ENCODE measurements at places on chromosomes 3 and 15.

DNA sequence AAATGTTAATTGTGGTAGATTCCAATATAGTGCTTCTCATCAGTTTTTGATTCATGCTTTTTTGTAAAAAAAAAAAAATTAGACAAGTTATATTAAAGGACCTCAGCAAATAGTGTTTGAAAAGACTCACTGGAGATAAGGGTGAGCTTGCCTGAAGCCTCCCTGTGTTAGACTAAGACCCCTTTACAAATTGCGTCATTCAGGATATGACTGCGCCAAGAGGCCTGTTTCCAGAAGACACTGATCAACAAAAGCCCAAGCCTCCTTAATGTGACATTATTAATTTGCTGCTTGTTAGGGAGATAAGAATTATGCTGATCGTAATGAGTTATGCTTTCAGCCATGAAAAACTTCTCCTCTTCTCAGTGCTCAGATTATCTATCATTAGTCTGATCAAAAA is 13.0 kb upstream of the DNAJC13 start:
- no peak for DNase-seq

- DNase-seq, result peak; percentile 78
These were observed 768 bp upstream of the SEMA5B start for GRCh38 chr3:123028233-123028828.

- no peak for DNase-seq
These were observed 22.4 kb upstream of the TGFBR2 start for GRCh38 chr3:30583973-30584372.

DNA sequence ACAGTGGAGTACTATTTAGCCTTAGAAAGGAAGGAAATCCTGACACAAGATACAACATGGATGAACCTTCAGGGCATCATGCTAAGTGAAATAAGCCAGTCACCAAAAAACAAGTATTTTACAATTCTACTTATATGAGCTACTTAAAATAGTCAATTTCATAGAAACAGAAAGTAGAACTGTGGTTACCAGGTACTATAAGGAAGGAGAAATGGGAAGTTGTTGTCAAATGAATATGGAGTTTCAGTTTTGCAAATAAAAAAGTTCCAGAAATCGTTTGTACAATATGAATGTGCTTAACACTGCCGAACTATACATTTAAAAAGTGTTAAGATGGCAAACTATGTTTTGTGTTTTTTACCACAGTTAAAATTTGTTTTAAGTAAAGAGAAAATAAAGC is 26.8 kb downstream of the TRANK1 start:
- no peak for DNase-seq

GRCh38 chr15:62369454-62369853 is 204.4 kb upstream of the C2CD4B start:
- DNase-seq, result no peak

DNA sequence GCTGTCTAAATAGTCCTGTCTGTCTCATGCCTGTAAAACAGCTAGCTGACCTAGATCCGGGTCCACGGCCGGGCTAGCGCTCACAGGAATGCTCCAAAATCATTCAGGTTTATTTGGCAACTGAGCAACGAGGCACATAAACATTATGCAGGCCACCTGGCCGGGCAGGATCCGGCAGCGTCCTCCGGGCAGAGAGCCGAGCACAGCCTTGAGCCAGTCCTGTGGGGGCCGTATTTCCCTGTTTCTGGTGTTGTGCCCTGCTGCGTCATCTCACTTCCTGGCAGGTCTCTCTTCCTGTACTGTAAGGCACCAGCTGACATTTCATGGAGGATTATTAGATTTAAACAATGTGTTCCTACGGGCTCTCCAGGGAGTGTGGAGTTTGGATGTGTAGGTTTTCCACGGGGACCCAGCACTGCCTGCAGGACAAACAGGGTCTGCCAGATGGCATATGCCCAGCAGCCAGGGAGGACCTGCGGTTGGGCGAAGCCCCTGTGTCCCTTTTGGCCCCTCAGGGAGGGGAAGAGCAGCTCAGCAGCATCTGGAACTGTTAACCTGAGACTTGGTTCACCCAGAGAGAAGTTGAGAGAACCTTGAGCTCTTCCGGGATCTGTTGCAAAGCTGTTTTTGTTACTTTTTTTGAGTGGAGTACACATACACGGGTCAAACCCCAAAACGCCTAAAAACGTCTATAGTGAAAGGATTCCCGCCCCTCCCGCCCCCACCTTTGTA is 16.6 kb upstream of the LRRK1 start:
- DNase-seq, result no peak

GRCh38 chr15:69089258-69089657 is 71.2 kb upstream of the GLCE start:
- no peak for DNase-seq

DNA sequence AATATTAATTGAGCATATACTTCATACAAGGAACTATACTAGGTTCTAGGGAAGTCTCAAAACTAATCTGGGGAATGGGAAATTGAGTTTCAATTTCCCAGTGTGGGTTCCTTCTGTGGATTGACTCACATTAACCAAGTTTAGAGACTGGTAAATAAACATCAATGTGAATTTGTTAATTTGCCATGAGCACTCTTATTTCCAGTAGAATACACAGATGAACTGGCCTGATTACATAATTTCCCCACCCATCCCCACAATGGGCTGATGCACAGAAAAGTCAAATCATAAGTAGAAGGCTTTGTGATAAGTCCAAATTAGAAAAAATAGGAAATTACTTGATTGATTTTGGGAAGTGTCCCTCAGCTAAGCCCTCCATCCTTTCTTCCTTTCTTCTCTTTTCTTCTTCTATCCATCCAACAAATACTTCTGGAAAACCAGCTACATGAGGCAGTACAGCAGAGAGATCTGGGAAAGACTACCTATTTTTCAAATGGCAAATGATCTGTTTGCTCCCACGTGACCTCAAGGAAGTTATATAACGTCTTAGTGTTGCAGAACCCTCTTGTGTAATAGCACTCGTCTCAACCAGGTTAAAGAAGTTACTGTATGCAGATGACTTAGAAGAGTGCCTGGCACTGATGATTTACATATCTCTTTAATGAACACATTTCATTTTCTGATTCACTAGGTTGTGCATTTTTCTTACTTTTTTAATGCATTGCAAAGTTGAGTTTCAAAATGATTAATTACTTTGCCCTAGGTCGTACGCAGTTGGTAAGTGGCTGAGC is 312.3 kb downstream of the SV2B start:
- DNase-seq, result no peak

DNA sequence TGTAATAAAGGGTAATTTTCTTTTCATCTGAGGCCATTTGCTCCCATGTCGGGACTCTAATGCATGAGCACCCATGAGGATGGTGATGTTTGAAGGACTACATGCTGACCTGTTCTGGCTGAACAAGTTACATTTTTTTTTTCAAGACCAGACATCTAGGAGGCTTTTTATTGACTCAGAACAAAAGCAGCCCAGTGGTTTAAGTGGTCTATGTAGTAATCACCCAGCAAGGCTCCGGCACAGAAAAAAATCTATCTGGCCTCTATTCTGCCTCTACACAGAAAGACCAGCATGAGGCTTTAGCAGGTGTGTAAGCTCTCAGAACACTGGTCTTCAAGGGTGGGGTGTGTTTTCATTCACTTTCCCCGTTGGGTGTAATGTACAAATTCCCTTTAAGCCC is 95.1 kb upstream of the ZBED2 start:
- no peak for DNase-seq

Data from D341Med (cell line).